Fibroblast of the conjunctiva (primary cell): ENCODE measurements at places on chromosomes 6 and 20.

DNA sequence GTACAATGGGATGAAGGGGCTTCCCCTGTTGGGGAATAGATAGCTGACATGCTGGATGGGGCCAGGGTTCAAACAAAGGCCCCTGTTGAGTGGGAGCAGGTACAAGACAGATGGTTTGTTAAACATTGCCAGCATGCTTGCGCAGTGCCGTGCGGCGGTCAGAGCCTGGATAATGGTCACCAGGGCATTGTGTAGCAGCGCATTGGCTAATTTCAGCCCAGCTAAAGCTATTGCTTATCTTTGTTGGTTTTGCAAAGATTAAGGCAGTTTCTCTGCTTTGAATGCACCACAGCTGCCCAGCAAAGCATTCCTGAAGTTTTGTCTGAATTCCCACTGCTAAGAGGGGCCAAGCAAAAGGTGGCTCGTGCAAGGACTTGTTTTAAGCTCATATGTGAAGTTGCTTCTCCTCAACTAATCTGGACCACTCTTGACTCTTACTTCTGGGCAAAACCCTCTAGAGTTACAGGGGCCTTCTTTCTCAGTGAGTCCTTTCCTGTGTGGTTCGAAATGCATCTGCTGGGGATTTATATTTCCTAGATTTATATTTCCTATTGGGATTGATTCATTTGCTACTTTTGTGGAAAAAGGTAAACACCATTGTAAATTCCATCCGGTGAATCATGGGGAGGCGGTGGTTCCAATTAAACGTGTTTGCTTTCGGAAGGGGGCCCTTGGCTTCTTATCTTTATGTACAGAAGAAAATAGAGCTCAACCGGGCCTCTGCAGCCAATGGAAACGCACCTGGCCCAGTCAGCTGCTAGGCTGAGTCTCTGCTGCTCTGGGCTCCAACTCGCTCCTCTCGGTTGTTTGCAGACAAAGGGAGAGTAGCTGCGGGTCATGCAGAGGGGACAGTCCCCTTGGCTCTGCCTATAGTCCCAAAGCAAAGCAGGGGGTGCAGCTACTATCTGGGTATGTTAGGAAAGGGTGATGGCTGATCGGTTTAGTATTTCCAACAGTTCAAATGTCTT, 72.1 kb downstream of the FOXA2 start:
- DNase-seq: no peak

DNA sequence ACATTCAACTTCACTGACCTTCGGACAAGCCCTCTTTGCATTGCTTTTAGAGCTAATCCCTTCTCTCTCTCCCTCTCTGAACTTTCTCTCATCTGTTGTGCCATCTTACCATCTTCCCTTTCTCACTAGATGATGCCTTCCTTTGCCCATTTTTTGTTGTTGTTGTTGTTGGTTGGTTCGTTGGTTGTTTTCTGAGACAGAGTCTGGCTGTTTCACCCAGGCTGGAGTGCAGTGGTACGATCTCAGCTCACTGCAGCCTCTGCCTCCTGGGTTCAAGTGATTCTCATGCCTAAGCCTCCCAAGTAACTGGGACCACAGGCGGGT, 18.8 kb downstream of the MAP3K5 start:
- no peak for DNase-seq

DNA sequence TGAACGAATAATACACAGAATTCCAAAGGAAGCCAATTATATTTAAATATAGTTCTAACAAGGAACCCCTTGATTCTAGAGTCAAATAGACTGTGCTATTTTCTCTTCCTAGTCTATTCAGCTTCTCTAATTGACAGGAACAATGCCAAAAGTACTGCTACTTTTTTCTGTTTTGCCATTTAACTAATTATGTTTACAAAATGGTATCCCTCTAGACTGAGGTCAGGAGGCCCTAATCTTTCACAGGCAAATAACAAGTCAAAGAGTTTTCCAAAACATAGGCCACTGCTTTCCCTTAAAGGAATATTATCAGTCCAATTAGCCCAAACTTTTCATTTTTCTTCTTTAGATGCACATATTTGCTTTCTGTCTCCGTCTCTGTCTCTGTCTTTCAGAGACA, 539.3 kb downstream of the RFPL4B start:
- no peak for DNase-seq

- DNase-seq: no peak
Measured at GRCh38 chr6:168837254-168838036, 396.5 kb downstream of the SMOC2 start.

DNA sequence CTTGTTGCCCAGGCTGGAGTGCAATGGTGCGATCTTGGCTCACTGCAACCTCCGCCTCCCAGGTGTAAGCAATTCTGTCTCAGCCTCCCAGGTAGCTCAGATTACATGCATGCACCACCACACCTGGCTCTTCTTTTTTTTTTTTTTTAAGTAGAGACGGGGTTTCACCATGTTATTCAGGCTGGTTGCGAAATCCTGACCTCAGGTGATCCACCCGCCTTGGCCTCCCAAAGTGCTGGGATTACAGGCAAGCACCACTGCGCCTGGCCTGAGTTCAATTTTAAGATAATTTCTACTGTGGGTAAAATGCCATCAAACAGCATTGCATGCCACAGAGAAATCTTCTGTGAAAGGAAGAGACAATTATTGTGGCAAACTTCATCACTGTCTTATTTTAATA, 633.1 kb downstream of the KIF16B start:
- no peak for DNase-seq

DNA sequence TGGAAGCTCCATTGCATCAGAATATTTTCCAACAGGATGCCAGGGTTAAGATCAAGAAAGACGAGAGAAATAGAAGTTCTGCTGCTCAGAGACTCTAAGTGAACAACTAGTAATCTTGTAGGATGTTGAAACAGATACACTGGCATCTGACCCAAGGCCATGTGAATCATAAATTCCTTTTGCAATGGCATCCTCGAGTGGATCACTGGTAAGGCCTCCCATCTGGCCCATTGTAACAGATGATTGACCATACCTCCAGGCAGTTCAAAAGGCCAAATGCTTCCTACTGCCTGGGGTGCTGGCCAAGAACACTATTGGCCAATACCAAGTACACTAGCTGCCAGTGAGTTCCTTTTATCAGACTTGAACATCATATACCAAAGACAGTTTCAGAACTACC, 9.9 kb upstream of the SLC17A3 start:
- DNase-seq: peak; percentile 94

DNA sequence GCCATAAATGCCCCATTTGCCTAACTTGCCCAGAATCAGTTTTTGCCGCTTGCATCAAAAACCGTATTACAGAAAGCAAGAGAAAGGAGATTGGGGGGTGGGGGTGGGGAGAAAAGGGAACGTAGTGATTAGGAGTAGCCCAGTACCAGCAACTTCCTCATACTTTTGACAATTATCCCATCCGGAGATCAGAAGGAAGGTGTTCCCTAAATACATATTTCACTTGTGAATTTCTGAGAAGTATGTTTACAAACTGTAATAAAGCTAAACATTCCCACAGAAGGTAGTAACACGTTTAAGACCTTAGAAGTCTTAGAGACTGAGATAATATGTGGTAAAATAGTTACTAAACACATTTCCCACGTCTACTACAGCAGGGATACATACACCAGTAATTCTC, 14.5 kb downstream of the PREP start:
- DNase-seq: no peak

DNA sequence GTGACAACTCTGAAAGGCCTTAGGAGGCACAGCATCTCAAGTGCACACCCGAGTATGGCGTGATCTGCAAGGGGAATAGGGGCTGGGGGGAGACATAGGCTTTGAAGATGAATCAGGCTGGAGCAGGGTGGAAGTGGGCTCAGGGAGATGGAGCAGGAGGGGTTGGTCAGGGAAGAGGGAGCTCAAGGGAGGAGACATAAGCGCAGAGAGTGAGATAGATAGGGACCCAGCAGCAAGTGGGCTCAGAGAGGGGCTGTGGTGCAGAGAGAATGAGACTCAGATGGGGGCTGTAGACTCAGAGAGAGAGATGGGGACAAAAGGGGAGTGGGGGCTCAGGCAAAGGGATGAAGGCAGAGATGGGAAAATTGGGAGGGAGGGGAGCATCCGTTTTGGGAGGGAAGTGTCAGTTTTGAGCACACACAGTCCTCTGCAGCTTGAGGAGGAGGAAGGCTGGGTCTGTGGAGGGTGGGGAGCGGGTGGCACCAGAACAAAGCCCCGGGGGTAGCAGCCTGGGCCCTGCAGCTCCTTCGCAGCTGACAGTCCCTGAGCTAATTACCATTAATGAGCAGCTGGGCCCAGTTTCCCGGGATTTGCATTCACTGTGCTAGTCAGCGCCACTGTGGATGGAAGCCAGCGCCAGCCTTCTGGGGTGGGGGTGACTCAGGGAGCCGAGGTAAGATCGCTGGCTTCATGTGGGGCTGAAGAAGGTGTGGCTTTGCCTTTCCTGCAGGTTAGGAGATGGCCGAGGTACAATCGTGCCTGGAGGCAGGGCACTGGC, 18.7 kb downstream of the SRXN1 start:
- DNase-seq: no peak

- no peak for DNase-seq
Measured at GRCh38 chr6:143872201-143872600, 7.9 kb downstream of the ZC2HC1B start.

DNA sequence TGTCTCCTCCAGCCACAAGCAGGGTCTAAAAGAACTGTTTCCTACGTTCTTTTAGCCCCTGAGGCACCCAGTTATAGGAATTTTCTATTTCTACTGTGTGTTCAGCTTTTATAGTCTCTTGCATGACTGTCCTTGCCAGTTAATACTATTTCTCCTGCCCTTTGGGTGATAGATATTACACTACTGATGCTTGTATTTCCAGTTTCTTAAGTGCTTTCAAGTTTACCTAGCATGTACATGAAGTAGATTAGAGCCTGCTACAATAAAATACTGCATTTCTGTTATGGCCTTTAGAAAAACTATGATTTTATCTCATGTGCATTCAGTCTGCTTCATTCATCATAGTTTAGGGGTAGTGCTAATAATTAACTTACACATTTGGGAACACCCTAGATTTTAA, 89.6 kb downstream of the FOXO3 start:
- no peak for DNase-seq

DNA sequence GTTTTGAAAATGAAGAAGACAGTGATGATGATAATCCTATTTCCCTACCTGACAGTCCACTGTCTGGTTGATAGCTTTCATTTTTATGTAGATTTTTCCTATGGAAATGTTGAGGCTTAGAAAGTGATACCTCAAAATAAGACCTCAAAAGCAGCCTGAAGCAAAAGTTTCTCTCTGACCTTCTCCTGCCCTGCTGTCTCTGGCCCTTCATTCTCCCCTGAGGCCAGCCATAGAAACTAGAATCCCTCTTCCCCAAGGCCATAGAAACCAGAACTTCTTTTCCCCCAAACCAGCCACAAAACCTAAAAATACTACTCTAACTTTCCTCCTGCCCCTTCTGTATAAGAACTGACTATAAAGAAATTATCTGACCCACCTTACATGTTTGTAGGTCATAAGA, 52.6 kb upstream of the GCM1 start:
- no peak for DNase-seq

- DNase-seq: no peak
Measured at GRCh38 chr6:150981095-150981494, 115.6 kb downstream of the MTHFD1L start.

GRCh38 chr20:53778041-53778516, 184.4 kb upstream of the ZNF217 start:
- DNase-seq: no peak

DNA sequence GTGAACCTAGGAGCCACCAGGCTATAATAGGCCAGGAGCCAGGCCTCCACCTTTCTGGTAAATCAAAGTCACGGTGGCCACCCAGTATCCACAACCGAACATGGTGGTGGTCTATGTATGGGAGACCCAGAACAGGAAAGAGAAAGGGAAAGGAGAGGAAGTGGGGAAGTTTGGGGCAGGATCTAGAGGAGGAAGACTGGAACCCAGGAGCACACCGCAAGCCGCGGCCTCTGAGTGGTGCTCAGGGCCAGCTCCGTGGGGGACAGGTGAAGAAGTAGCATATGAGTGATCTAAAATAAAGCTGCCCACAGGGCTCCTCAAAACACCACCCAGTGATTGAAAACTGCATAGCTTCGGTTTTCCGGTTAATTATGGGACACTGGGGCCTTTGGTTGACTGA, 214.8 kb downstream of the ZDHHC14 start:
- no peak for DNase-seq

DNA sequence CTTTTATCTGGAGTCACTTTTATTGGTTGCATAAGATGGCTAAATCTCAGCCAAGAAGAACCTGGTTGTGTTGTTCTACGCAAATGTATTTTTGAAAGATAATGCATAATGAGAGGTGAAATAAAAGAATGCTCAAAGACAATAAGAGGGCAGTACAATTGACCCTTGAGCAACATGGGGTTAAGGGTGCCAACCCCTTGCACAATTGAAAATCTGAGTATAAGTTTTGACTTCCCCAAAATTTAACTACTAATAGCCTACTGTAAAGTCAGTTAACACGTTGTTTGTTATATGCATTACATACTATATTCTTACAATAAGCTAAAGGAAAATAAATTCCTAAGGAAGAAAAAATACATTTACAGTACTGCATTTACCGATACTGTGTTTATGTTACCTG, 5.9 kb downstream of the RNF146 start:
- DNase-seq: no peak

DNA sequence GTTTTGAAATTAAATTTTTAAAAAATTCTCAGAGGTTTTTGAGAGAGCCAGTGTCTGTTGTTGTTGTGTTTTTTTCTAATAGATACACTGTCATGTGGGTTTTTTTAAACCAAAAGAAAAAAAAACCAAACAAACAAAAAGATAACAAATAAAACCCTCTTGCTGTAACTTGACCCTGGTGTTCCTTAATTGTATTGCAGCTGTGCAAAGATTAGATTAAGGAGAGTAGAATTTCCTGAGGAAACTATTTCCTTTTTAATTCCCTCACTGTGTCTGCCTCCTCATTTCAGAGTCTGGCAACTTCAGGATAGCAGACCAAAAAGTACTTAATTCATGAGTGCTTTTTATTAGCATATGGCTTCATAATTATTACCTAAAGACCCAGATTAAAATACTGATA, 281.9 kb downstream of the EPM2A start:
- DNase-seq: no peak

- no peak for DNase-seq
Measured at GRCh38 chr6:144177726-144178125, 27.4 kb downstream of the STX11 start.

- no peak for DNase-seq
Measured at GRCh38 chr6:67653561-67653960, 981.5 kb upstream of the ADGRB3 start.

DNA sequence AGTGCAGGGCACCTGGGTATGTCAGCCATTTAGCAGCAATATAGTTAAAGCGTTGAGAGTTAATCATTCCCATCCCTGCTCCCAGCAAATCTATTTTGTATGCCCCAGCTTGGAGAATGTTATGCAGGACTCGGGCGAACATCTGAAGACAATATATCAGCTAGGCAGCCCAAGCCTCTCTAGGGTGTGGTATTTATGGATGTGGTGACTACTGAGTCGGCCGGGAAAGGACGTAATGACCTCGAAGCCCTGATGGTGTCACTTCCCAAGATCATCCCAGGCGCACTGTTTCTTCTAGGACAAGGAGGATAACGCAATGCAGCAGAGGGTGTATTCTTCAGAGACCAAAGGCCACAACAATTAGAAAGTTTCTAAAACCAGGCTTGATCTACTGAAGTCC, 63.6 kb upstream of the FAM184A start:
- no peak for DNase-seq

- no peak for DNase-seq
Measured at GRCh38 chr6:45648262-45648620, 270.5 kb upstream of the SUPT3H start.
